Activated T-helper 1 cell treated with anti-CD3 and anti-CD28 coated beads, Interleukin-2, amount 50 U/mL, for 16 hours (primary cell): ENCODE measurements at places on chromosomes 6 and 20.

DNA sequence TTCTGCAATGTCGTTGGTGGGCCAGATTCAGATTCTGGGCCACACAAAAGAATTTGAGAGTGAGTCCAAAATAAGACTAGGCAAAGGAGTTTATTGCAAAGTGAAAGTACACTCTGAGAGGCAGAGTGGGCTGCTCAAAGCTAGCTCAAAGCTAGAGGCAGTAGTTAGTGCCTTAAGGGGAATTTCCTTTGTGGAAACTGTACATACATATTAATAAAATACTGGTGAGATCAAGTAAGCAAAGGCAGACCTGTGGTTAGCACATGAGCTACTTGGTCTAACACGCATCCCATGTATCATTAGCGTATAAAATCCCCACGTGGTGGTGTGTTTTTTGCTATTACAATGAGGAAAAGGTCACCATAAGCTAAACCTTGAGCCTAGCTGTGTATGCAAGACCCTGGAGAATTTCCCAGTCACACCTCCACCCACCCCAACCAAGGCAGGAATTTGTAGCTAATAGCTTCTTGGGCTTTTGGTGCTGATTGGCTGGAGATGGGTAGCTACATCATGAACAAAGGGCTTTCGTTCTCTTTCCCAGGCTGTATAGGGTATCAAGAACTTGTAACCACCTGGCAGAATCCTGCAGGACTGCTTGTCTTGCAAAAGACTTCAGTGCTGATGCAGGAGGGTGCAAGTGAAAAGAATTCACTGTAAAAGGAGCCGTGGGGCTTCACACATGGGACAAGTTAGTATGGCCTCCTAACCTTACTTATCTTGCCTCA is 14.7 kb upstream of the TRIM26 start:
- no peak for DNase-seq

- no peak for DNase-seq
Measured at GRCh38 chr6:166935353-166935752, 21.0 kb downstream of the RNASET2 start.

- no peak for DNase-seq
Measured at GRCh38 chr6:52632011-52632410, 38.9 kb upstream of the TMEM14A start.

DNA sequence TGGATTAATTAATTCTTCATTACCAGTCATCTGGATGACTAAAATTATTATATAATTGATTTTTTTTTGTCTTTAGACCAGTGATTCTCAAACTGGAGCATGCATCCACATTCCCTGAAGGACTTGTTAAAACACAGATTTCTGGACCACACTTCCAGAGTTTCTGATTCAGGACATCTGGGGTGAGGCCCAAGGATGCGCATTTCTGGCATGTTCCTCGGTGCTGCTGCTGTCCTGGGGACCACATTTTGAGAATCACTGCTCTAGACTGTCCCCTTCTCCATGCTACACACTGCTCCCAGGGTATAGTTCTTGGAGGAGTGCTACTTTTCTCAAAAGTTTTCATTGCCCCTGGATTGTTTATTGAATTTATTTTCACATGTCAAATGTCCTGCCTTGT is 145.0 kb downstream of the RNF144B start:
- DNase-seq = no peak

- no peak for DNase-seq
Measured at GRCh38 chr6:111580826-111581505, 24.7 kb downstream of the TRAF3IP2 start.

GRCh38 chr6:82712389-82712788 is 348.8 kb downstream of the TPBG start:
- no peak for DNase-seq

- DNase-seq = no peak
Measured at GRCh38 chr20:32205843-32206759, 1.4 kb downstream of the PLAGL2 start.
